ENCODE measurements at places on chromosomes 16 and 17.

GRCh38 chr17:75720656-75721462 is at the start of gene ITGB4:
Gene ITGB4, plus strand, starts transcription at chr17:75721459. Its CDS starts 3,245 bp downstream, at chr17:75724704.
- DNase-seq: no peak

DNA sequence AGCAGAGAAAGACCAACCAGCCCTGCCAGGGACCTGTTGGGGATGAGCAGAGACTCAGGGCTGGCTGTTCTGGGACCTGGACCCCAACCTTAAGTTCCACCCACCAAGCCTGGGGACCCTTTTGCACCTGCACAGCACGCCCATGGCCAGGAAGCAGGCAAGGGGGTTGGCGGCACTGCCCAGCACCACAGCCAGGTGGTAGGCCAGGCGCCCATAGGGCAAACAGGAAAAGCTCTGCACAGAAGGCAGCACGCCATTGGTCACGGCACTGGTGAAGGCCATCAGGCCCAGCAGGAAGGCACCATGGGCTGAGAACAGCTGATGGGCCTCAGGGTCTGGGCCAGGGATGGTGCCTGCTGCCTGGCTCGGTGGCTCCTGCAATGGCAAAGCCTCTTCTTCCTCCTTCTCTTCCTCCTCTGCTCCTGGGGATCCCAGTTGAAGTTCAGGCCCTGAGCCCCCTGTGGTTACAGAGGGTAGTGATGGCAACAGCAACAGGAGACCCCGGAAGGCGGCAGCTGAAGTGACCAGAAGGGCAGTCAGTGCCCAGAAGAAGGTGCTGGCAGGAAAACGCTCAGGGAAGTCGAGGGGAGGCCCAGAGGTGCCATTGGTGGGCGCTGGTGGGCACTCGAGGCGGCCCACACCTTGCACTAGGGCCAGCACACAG is 1.7 kb downstream of the SLC52A1 start:
- DNase-seq: no peak

DNA sequence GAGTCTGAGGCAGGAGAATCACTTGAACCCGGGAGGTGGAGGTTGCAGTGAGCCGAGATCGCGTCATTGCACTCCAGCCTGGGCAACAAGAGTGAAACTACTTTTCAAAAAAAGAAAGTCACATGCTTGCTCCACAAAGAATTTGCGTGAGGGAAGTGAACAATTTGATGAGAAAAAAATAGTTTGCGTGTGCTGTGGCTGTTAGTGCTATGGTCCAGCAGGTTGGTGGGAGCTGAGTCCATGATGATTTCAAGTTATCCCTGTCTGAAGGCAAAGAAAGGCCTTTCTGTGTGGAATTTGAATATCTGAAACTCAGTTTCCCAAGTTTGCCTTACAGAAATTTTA is 21.0 kb downstream of the PRCD start:
- DNase-seq: no peak

- DNase-seq: peak; percentile 39
Observed at GRCh38 chr17:67830440-67830839, 5.1 kb downstream of the BPTF start.

DNA sequence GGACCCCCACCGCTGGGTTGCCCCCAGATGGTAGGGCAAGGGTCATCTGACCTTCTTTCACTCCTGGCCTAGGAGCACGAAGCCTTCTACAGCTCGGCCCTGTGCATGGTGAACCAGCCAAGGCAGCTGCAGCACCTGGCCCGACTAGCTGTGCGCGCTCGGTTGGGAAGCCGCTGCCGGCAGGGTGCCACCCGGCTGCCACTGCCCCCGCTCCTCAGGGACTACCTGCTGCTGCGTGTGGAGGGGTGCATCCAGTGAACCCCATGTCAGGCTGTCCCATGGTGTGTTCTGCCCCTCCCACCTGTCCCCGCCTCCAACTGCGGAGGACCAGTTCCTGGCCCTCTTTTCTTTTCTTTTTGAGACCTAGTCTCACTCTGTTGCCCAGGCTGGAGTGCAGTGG is 7.6 kb downstream of the ASB16 start:
- no peak for DNase-seq

DNA sequence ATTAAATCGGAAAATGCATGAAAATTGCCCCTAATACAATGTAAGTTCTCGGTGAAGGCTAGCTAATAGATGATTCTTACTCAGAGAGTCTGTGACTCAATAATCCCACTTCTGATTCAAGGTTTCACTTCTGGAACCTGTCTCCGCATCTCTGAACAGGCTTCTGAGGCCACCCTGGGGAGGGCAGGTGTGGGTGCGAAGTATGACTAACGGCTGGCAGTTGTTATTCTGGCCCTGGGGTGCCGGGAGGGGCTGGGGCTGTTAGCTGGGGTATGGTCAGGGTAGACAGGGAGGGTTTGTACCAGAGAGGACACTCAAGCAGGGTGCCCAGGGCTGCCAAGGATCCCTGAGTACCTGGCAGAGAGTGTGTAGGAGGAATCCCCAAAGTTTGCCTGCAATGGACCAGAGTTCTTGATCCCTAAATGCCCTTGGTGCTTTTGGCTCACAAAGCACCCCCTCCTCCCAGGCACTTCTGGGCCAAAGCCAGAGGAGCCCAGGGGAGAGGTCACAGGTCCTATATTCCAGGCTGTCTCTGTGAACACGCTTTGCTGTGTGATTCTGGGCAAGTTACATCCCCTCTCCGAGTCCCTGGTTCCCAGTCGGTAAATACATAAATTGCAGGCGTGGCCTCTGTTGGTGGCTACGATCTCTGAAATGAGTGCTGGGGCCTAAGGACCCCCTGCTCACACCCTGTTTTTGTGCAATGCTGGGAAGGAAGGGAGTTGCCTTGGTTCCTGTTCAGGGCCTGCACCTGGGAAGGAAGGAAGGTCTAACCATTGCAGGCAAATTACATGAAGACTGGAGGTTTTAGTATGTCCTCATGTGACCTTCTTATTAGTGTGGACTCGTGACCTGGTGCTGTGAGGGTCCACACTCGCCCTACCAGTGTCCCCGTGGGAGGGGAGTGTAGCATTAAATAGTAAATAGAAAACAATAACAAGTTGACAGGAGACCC is 49.9 kb upstream of the CPNE2 start:
- DNase-seq: peak; percentile 42

- no peak for DNase-seq
Observed at GRCh38 chr16:56738221-56738620, 8.3 kb downstream of the NUP93 start.
